DMS 273 treated with DMSO at 0.1 percent for 48 hours (cell line): ENCODE measurements at places on chromosomes 1 and 21.

DNA sequence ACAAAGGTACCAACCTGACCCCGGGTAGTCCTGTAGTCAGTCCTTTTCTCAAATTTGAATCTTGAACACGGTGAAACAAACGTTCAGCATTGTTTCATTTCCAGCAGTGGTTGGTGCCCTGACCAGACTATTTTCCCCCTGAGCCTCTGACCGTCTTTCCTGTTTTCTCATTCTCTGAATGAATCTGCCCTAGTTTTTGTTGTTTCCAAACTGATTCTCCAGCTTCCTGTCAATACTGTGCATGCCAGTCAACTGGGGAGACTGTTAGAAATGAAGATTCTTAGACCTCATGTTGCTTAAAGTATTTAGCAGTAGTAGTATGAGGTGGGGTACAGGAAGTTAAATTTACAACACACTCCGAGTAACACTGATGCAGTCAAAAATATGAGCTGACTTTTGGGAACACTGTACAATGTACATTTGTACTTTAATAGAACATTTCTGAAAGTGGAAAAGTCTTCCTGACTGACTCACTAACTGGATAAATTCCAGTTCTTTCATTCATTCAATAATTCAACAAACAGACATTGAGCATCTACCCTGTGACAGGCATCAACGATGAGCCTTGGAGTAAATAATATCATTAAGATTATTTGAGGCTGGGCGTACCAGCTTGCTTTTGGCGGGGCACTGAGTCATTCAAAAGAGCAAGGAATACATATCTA is 26.0 kb upstream of the ZRANB2 start:
- no peak for DNase-seq

- DNase-seq = no peak
Measured at GRCh38 chr21:17742940-17743592, 76.1 kb downstream of the C21orf91 start.

DNA sequence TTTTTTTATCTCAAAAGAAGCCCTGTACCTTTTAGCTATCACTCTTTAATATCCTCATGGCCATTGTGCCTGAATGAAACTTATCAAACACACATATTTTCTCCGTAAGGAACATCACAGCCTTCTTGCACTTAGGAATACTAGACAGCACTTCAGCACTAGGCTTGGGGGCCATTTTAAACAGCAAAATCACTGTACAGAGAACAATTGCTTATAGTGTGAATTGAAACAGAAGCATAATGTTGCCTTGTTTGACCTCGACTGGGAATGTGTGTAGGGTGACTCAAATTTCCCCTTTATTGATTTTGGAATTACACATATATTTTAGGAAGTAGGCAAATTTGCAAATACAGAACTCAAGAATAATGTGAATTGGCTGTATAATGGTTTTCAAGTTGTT is 36.4 kb downstream of the KYAT3 start:
- no peak for DNase-seq

- DNase-seq = no peak
Measured at GRCh38 chr21:45093035-45093532, 18.7 kb downstream of the ADARB1 start.

- DNase-seq = no peak
Measured at GRCh38 chr1:225670356-225670755, 17.4 kb upstream of the ENAH start.

DNA sequence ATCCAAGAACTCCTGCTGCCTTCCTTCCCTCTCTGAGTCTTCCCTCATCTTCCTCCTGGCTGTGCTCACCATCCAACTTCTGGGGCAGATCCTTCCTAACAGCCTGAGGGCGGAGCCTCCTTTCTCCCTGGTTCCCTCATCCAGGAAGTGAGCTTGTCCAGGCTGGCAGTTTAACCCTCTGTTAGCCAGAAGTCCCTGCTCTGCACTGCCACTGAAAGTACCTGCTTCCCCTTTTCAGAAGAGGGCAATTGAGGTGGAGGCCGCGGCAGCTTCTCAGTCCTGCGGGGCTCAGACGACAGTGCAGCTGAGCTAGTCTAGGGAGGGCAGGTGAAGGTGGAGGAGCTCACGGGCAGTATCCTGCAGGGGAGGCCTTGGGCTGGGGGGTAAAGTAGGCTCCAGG is 149.1 kb downstream of the FCRL5 start:
- no peak for DNase-seq

- peak; percentile 69 for DNase-seq
Measured at GRCh38 chr1:28437924-28438699, 67.7 kb upstream of the RCC1 start.

- DNase-seq = no peak
Measured at GRCh38 chr21:29637134-29637533, 302.7 kb downstream of the GRIK1 start.

GRCh38 chr1:219088778-219089557 is 84.7 kb upstream of the LYPLAL1 start:
- no peak for DNase-seq

- DNase-seq = no peak
Measured at GRCh38 chr1:177355575-177355974, 184.8 kb downstream of the BRINP2 start.

DNA sequence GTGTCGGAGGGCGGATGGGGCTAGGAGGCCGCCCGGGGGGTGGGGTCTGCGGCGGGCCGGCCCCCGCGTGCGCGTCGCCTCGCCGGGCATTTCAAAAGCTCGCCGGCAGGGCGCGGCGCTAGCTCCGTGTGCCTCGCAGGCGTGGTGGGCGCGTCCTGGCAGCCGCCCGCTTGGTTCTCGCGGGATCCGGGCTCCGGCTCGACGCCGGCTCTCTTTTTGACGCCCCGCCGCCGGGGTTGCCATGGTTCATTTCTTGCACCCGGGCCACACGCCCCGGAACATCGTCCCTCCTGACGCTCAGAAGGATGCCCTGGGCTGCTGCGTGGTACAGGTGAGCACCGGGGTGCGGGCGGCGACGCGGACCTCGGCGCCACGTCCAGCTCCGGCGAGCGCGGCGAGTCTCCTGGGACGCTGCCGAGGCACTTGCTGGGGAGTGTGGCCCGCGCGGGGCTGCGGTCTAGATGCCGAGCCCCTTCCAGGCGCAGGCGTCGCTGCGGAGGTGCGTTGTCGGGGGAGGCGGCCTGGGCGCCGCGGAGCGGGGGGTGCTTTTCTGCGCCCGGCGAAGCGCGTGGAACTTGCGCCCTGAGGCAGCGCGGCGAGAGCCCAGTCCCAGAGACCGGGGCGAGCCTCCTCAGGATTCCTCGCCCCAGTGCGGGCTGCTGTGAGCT is at the start of gene ZYG11A:
Gene ZYG11A (plus strand): TSS at position 118 of the 668 bp plus-strand sequence. CDS start 124 bp downstream, at position 242.
- DNase-seq = peak; percentile 79

DNA sequence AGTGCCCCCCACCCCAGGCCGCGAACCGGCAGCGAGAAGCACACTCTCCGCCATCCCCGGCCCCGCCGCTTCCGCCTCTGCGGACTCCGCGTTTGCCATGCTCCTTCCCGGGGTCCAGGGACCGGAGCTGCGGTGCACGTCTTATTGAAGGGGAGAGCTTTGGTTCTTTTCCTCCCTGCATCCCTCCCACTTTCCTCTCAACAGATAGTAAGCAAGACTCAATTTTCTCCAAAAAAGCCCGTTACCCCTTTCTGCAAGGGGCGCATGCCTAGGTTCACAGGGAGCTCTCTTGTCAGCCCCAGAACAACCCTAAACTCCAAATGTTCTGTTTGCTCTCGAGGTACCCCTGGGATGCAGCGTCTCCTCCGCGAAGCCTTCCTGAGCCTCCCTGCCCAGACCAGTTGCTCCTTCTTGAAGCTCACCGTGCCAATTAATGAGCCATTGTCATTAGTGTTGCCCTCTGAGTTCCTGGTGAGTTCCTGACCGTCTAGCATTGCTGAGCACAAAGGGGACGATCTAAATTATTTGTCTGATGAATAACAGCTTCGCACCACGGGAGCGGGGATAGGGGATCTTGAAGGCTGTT is 8.1 kb downstream of the FOXD3 start:
- DNase-seq = no peak

DNA sequence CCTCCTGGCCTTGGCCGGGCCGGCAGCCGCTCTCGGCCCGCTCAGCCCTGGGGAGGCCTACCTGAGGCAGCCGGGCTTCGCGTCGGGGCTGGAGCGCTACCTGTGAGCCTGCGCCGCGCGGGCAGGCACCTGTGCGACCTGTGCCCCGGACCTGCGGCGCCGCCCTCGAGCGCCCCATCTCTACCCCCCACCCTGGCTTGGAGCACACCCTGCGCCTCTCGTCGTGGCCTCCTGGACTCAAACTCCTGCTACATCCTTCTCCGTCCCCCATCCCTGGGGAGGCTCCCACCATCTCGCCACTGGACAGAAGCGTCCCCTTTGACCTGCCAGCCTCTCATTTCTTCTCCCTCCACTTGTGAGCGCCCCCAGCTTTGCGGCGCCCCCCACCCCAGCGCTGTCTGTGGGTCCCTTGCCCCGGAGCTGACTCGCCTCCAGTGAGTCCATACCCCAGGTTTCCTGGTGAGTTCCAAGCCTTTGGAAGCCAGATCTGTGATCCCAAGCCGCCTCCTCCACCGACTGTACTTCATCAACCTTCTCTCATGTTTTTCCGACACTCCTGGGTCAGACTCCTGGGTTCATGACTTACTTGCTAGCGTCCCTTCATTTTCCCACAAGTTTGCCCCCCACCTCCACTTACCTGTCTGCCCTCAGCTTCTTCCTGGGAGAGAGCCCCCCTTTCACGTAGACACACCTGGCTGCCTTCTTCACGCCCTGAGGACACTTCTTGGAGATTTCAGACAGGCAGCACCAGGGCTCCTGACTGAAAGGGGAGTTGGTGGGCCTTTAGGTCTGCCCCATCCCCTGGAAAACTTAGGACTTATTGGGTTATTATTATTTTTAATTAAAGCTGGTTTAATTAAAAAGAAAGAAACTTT is 1.3 kb downstream of the FOXE3 start:
- DNase-seq = no peak

DNA sequence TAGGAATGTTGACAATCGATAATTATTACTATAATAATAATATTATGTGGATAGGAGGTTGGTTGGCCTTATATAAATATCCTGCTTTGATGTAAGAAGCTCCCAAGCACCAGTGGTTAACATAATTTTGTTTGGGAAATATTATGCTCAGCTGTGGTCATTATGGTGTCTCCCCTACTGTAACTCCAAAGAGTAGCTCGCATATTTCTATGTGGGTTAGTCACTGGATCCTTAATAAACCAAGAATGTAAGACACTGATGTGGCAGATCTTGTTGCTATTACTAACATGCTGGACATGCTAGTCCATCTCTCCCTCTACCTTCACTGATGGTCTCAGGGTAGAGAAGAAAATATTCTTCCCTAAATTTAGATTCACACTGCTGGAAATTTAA is 79.2 kb upstream of the RALGPS2 start:
- DNase-seq = no peak

GRCh38 chr1:25066731-25067517 is 136.8 kb upstream of the RUNX3 start:
- DNase-seq = no peak

DNA sequence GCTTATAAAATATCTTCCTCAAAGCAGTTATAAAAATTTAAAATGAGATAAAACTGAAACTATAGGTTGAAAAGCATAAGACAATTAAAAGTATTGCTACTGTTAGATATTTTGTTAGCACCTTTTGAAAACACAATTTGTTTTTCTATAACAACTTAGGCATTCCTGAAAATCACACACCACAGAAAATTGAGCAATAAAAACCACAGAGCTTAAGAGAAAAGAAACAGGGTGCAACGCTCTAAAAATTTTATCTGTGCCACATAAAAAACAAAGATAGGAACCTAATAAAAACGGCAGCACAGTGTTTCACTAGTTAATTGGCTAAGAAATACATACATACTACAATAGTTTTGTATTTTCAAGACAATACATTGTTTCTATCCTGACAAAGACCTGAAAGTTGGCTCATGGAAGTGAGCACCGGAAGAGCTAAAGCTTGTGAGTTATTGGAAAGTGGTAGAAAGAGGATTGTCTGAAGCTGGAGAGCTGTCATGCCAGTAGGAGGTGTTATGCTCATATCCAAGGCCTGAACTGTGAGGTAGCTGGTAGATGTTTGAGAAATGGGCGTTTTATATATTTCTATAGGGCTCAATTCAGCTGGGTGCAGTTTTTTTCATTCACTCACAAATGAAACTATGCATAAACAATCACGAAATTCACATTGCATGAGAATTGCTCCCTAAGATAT is 45.8 kb downstream of the RGS7 start:
- DNase-seq = no peak
